ENCODE measurements at places on chromosomes 2 and 18.

DNA sequence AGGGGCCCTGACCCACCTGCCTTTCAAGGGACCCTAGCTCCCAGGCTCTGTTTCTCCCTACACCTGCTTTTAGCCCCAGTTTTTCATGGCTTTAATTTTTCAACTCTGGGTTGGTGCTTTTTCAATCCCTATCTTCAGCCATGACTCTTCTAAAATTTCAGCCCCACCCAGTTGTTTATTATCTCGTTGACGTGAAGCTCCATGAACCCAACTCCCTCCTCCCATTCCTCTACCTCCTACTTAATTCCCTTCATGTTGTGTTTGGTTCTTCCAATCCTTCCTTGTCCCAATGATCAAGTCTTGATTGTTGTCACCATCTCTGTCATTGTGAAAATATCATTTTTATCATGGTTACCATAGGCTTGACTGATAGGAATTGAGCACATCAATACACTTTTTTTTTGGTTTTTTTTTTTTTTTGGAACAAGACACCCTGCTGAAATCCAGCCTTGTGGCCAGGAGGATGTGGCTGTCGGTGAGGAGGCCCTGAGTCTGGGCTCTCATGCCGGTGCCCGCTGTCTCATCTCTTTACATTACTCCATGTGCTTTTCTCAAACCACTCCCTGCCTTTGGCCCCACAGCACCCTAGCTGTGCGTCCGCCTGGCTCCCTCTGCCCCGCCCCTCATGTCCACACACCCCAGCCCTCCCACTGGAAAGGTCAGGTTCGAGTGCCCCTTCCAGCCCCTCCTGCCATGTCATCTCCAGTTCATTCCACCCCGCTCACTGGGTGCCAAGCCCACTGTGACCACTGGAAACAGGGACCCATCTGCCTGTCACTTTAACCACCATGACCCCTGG lies 39.3 kb downstream of the NAPG start:
- no peak for DNase-seq

GRCh38 chr2:118165595-118165994 lies 77.3 kb downstream of the INSIG2 start:
- DNase-seq = no peak

DNA sequence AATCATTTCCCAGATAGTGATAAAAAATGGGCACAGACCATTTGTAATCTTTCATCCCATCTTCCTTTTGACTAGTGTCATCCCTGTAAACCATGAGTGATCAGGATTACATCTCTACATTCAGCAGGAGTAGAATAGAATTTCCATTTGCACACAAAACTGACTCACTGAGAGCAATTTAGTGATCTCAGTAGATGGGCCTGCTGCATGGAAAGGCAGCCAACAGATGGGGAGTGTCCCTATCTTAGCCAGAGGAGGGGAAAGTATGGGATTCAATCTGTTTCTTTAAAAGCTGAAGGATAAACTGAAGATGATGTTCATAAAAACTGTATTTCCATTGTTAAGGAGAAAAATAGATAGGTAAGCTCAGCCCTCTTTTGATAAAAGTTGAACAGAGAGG lies 441.7 kb downstream of the ZNF521 start:
- peak; percentile 60 for DNase-seq

GRCh38 chr2:33129263-33130053 lies 182.7 kb downstream of the LTBP1 start:
- no peak for DNase-seq

All from muscle of arm (tissue), 14 donors.